ENCODE measurements at places on chromosomes 2 and 18.
A peak's percentile ranks its signal among the peaks of the same experiment; 100 is the strongest.

DNA sequence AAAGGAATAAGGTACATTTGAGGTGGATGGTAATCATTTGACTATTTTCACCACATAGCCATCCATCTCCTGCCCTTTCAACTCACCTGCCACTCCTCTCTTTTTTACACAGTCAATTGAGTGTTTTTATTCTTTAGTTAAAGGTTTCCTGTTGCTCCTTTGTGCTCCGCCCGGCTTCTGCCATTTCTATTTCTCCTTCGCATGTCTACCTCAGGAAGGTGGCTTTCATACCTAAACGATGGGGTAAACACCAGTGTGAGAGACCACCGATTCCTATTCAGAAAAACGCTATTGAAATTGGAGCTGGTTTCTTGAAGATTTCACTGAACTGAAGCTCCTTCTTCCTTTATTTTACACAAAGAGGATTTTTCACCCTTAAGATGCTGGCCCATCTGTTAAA is 1628.0 kb upstream of the PIK3C3 start:
- no peak overlapping the region for H3K4me3 ChIP-seq
- no peaks in the 10 kb centered on the region for H3K4me1 ChIP-seq
- H3K27me3 ChIP-seq, result no peaks in the 10 kb centered on the region
- DNase-seq, result no peak
- no peaks in the 10 kb centered on the region for H3K36me3 ChIP-seq

GRCh38 chr2:222753251-222753824 is 81.9 kb downstream of the MOGAT1 start:
- no peaks in the 10 kb centered on the region for H3K36me3 ChIP-seq
- H3K27ac ChIP-seq, result no peak overlapping the region
- DNase-seq, result peak; percentile 54
- no peaks in the 10 kb centered on the region for H3K4me1 ChIP-seq
- no peak overlapping the region for H3K4me3 ChIP-seq

DNA sequence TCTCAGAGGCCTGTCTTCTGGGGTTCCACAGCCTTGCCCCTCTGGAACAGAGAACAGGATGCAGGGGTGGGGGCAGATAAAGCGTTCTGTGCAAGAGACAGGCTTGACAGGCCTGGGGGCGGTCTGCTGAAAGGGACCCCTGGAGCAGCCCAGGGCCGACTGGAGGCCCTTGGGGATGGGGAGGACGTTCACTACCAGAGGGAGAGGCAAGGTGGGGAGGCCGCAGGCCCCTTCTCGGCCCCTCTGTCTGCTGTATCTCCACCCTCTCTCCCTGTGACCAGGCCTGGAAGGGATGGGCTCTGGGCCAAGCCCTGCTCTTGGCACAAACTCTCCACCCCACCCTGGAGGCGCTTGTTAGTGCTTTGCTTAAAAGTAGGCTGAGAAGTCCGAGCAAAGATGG is 27.3 kb upstream of the INHBB start:
- H3K36me3 ChIP-seq, result no peaks in the 10 kb centered on the region
- DNase-seq, result peak; percentile 67
- no peak overlapping the region for H3K4me3 ChIP-seq

GRCh38 chr2:237456200-237456843 is 30.7 kb upstream of the MLPH start:
- H3K27ac ChIP-seq, result peak overlapping the region; percentile 76
- DNase-seq, result peak; percentile 86
- no peaks in the 10 kb centered on the region for H3K4me1 ChIP-seq
- no peak overlapping the region for H3K4me3 ChIP-seq
- no peaks in the 10 kb centered on the region for H3K27me3 ChIP-seq
- H3K36me3 ChIP-seq, result no peaks in the 10 kb centered on the region

- DNase-seq, result no peak
- no peaks in the 10 kb centered on the region for H3K4me1 ChIP-seq
- no peak overlapping the region for H3K27ac ChIP-seq
- H3K4me3 ChIP-seq, result no peak overlapping the region
These were observed 60.4 kb downstream of the DHRS9 start for GRCh38 chr2:169129703-169130243.

DNA sequence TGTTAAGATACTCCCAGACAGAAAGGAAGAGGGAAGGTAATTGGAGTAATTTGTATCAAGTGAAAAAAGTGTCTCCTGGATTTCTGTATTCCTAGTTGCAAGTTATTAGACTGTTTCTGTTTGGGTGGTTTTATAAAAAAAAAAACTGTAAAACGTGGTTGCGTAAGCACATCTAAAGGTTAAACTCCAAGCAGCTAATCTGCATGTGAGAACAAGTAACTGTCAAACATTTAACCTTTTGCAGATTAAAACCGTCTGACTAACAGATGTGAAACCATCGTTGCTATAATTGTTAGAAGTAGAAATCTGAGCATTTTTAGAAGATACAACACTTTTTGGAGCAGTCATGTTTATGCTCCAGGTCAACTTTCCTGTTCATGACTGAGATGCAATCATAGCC is 72.3 kb downstream of the AFF3 start:
- no peak for DNase-seq
- no peaks in the 10 kb centered on the region for H3K4me1 ChIP-seq
- peak overlapping the region; percentile 73 for H3K27ac ChIP-seq
- H3K4me3 ChIP-seq, result no peak overlapping the region
- no peaks in the 10 kb centered on the region for H3K36me3 ChIP-seq

DNA sequence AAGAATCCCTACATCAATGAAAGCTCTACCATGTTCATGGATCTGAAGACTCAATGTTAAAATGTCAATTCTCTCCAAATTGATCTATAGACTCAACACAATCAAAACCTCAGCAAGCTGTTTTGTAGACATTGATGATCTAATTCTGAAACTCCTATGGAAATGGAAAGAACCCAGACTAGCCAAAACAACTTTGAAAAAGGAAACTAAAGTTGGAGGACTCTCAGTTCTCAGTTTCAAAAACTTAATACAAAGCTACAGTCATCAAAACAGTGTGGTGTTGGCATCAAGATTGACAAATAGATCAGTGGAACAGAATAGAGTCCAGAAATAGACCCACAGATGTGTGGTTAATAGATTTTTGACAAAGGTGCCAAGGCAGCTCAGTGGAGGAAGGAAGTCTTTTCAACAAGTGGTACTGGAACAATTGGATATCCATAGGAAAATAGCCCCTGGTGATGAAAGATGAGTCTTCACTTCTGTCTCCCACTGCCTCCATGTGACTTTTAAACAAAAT is 30.4 kb downstream of the LBH start:
- DNase-seq, result no peak
- H3K27ac ChIP-seq, result no peak overlapping the region
- H3K4me3 ChIP-seq, result no peak overlapping the region
- no peaks in the 10 kb centered on the region for H3K27me3 ChIP-seq
- peaks cover 13% of the 10 kb centered on the region for H3K4me1 ChIP-seq

- no peak for DNase-seq
- H3K27me3 ChIP-seq, result no peaks in the 10 kb centered on the region
- no peaks in the 10 kb centered on the region for H3K36me3 ChIP-seq
- no peaks in the 10 kb centered on the region for H3K4me1 ChIP-seq
These were observed 91.5 kb upstream of the NRP2 start for GRCh38 chr2:205590759-205591158.

GRCh38 chr2:143142598-143142997 is 13.4 kb downstream of the ARHGAP15 start:
- H3K4me1 ChIP-seq, result no peaks in the 10 kb centered on the region
- no peaks in the 10 kb centered on the region for H3K36me3 ChIP-seq
- H3K27me3 ChIP-seq, result no peaks in the 10 kb centered on the region
- no peak overlapping the region for H3K27ac ChIP-seq
- H3K4me3 ChIP-seq, result no peak overlapping the region

DNA sequence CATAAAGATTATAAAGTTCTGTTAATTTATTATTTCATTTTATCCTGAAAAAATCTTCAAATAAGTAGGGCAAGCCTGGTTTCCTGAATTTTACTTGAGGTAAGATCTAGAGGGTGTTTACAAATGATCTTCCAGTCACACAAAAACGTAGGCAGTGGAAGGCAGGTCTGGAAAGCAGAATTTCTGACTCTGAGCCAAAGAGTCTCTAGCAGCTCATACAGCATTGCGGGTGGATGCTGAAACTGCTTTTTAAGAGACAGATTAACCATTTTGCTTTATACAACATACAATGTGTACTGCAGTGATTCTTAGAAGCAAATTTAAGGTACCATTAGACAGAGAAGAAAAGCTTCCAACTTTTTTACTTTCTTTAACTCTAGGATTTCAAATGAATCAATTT is 117.0 kb downstream of the FTCDNL1 start:
- no peak overlapping the region for H3K27ac ChIP-seq
- H3K36me3 ChIP-seq, result no peaks in the 10 kb centered on the region
- no peaks in the 10 kb centered on the region for H3K4me1 ChIP-seq
- no peak overlapping the region for H3K4me3 ChIP-seq
- no peak for DNase-seq

DNA sequence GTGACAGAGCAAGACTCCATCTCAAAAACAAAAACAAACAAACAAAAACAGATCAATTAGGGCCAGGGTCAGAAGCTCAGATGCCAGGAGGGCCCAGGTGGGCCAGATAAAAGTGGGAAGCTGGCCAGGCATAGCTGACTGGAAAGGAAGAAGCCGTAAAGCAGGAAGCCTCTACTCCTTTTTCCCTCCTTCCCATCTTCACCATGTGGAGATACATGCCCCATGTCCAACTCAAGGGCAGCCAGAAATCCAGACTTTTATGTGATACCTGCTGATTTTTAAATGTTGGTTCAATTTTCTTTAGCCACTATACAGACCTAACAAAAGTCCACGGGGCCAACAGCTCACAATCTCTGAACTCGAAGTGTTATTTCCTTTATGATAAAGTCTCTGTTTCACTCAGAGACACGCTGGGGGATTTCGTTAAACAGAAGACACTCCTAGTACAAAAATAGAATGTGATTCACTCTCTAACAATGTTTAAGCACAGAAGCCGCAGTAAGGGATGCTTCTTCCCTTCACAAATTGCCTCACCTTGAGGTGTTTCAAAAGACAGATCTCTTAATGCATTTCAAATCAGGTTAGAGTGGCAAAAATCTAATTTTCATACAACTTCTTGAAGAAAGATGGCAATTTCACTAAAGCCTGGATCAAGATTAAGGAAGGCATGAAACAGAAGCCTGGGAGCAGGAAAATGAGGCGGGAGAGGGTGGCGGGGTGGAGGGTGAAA is 14.0 kb downstream of the TMEM247 start:
- H3K27me3 ChIP-seq, result no peaks in the 10 kb centered on the region
- peak; percentile 34 for DNase-seq
- no peak overlapping the region for H3K4me3 ChIP-seq
- H3K36me3 ChIP-seq, result no peaks in the 10 kb centered on the region

DNA sequence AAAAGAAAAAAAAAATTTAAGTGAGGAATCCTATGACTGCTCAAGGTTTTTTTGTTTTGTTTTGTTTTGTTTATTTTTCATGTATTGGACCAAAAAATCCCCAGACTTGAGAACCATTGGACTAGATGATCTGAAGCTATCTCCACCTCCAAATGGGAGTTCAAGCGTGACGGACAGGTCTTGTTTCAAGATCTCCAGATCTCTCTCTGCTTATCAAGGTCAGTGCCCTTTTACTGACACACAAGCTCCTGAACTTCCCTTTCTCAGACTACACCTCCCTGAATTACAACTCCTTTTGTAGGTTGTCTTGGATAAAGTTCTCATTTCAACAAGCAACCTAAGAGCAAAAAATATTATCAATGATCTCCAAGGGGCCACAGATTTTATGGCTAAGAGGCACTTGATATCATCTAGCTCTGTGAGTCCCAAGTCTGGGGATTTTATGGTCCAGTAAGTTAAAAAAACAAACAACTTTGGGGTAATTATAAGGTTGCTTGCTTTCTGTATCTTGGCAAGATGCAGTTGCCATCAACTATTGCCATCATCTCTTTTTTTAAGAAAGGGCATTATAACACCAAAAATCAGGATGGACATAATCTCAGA is 396.0 kb upstream of the ATP5MC3 start:
- H3K27ac ChIP-seq, result no peak overlapping the region
- no peaks in the 10 kb centered on the region for H3K4me1 ChIP-seq
- no peak overlapping the region for H3K4me3 ChIP-seq
- DNase-seq, result no peak
- H3K36me3 ChIP-seq, result no peaks in the 10 kb centered on the region

DNA sequence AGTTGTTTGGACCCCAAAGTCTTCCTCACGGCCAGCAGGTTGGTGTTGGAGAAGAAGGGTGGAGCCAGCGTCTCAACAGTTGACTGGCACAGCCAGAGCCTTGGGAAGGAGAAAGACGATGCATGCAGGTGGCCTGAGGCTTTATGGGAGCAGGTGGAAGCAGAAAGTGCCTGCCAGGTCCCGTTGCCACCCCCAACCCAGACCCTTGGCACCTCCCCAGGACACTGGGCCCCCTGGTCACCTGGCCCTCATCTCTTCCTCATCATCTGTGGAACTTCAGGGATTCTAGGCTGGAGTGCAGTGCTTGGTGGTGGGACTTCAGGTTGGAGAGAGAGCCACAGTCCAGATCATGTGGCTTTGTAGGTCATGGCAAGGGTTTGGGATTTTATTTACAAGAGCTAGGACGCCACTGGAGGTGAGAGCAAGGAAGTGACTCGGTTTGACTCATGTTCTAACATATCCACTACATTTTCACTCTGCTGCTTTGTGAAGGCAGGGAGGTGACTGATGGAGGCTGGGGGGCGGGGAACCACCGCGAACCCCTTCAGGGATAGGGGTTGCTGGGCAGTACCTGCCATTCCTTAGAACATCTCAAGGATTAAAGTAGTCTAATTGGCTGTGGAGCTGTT is 62.5 kb upstream of the B3GNT7 start:
- DNase-seq, result peak; percentile 44
- no peak overlapping the region for H3K4me3 ChIP-seq
- H3K36me3 ChIP-seq, result no peaks in the 10 kb centered on the region
- no peaks in the 10 kb centered on the region for H3K4me1 ChIP-seq
- H3K27ac ChIP-seq, result no peak overlapping the region

DNA sequence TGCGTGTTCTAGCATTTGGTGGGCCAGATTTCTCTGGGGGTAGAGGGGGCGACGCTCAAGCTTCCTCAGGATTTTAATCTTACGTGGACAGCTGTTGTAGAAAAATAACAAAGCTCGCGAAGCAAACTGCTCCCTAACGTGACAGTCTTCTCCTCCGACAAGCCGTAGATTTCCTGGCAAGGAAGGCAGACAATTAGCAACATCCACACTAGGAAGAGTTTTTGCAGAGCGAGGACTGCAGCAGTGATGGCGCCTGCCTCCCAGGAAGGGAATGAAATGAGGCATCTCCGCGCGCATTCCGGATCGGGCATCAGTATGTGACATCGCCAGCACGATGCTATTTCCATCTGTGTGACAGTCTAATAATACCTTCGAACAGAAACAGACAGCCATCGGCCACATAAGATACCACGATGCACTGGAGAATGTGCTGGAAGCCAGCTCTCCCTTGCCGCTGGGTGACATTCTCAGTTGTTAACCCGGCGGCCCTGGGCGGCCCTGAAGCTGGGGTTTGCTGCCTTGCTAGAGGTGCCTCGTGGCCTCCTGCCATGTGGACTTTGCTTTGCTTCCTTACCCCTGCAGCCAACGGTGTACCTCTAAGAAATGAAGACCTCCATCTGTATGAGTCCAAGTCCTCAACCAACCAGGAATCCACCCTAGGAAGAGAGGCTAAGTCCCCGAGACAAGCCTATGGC is 101.8 kb upstream of the AGAP1 start:
- no peaks in the 10 kb centered on the region for H3K27me3 ChIP-seq
- no peaks in the 10 kb centered on the region for H3K4me1 ChIP-seq
- no peak overlapping the region for H3K4me3 ChIP-seq

GRCh38 chr18:78687736-78688135 is 291.9 kb upstream of the SALL3 start:
- no peak overlapping the region for H3K27ac ChIP-seq
- no peaks in the 10 kb centered on the region for H3K4me1 ChIP-seq
- H3K27me3 ChIP-seq, result no peaks in the 10 kb centered on the region
- DNase-seq, result no peak
- no peak overlapping the region for H3K4me3 ChIP-seq

- peak overlapping the region; percentile 60 for H3K4me3 ChIP-seq
- no peaks in the 10 kb centered on the region for H3K36me3 ChIP-seq
- no peaks in the 10 kb centered on the region for H3K27me3 ChIP-seq
- peak overlapping the region; percentile 65 for H3K27ac ChIP-seq
- no peak for DNase-seq
These were observed 1.6 kb downstream of the KLHL29 start for GRCh38 chr2:23386339-23387220.
